ENCODE measurements at places on chromosomes 12 and 14.

GRCh38 chr12:125755512-125755911 lies 690.3 kb downstream of the AACS start:
- no peak for DNase-seq

GRCh38 chr12:56760460-56760859 lies 2.7 kb upstream of the HSD17B6 start:
- no peak for DNase-seq

DNA sequence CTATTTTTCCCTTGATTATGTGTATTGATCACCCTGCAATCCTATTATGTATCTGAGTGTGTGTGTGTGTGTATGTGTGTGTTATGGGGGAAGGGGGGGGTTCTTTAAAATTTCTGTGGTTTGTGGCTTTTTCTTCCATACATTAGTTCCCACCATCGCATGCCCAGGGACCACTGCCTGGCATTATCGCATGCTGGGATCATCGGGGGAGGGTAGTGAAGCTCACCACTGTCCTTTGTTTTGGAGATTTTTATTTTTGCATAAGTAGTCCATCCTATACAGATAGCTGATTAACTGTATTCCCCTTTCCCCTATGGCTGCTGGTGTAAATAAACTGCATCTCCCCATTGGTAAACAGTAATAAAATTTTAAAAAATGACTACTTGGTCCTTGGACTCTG lies 3.4 kb downstream of the ATXN7L3B start:
- DNase-seq = no peak

GRCh38 chr14:81211844-81212243 lies 8.9 kb downstream of the GTF2A1 start:
- no peak for DNase-seq

GRCh38 chr14:54854181-54854580 lies 48.4 kb downstream of the GCH1 start:
- DNase-seq = no peak

Measured in RWPE2 (cell line).